Lower lobe of right lung (tissue), 2 donors: ENCODE measurements at places on chromosomes 12 and 14. TPM values are rescaled to one million over a fixed set of nuclear protein-coding genes. Genes with fewer than 3 reads are reported as not detected.

GRCh38 chr14:105499256-105500035, 8.4 kb downstream of the TEDC1 start:
- H3K36me3 ChIP-seq, result peaks cover 14% of the 10 kb centered on the region
- H3K4me3 ChIP-seq, result no peak overlapping the region
- no peak overlapping the region for H3K27ac ChIP-seq
- DNase-seq, result no peak

GRCh38 chr12:28966046-28966780, 182.9 kb upstream of the FAR2 start:
- no peaks in the 10 kb centered on the region for H3K27me3 ChIP-seq
- DNase-seq, result peak; percentile 47
- H3K4me1 ChIP-seq, result peaks cover 9% of the 10 kb centered on the region
- peak overlapping the region; percentile 16 for H3K27ac ChIP-seq

DNA sequence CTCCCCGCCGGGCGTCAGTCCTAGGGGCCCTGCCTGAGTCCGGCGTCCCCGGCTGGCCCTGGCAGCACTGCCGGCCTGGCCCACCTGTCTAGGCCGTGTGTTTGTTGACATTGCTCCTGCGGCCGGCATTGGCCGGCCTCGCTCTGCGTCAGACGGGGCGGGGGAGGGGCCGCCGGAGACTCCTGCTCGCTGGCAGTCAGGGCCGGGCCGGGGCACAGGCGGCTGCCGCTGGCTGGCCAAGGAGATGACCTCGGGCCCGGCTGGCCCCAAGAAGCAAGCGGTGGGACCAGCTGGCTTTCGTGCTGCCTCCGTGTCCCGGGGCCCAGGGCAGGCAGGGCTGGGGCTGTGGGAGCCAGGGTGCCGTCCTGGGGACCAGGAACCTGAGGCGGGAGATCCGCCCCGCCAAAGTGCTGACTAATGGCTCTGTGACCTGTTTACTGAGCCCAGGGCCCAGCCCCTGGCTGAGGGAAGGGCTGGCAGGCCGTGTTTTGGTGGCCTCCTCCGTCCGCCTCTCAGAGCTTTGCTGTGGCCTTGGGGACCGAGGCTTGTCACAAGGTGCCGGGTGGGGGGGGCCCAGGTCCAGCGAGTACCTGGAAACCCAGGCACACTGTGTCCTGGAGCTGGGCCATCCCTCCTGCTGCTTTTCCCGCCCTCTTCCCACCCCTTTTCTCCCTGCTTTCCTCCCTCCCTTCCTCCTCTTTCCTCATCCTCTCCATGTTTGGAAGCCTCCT, 1.8 kb downstream of the ULK1 start:
- peak; percentile 95 for DNase-seq
- H3K36me3 ChIP-seq, result peaks cover 29% of the 10 kb centered on the region
- H3K4me3 ChIP-seq, result peak overlapping the region; percentile 75
- no peaks in the 10 kb centered on the region for H3K27me3 ChIP-seq
- H3K4me1 ChIP-seq, result peaks cover 22% of the 10 kb centered on the region

DNA sequence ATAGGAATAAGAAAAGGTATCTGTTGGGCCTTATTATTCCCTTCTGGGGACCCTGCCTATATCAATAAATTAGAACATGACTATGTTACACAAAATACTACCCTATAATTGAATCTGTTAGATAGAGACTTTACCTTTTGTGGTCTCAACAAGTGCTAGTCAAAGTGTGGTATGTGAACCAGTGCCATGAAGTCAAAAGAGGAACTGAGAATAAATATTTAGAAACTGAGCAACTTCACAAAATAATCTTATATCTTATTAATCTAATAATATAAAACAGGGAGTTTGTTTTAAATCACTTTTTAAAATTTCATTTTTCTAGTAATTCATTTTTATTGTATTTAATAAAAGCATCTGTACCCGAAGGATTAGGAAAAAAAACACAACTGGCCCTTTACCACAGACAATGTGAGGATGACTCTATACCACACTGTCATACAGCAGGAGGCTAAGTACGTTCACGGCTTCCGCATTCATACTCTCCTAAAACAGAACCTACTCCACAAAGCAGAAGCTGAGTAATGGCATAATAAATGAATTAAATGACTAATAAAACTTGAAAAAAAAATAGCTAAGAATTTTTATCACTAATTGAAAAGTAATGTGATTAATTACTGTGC, 42.1 kb downstream of the SEC23A start:
- H3K27ac ChIP-seq, result no peak overlapping the region
- H3K36me3 ChIP-seq, result peaks cover 86% of the 10 kb centered on the region
- no peak for DNase-seq
- H3K27me3 ChIP-seq, result no peaks in the 10 kb centered on the region

- peak; percentile 98 for DNase-seq
- peaks cover 16% of the 10 kb centered on the region for H3K36me3 ChIP-seq
- H3K27me3 ChIP-seq, result no peaks in the 10 kb centered on the region
- H3K27ac ChIP-seq, result peak within 1 kb of the TSS; percentile 98
Observed at GRCh38 chr14:24093901-24094840, at the start of gene PCK2. PCK2 (plus strand) TSS chr14:24094311; CDS start chr14:24094406, 95 bp downstream.

DNA sequence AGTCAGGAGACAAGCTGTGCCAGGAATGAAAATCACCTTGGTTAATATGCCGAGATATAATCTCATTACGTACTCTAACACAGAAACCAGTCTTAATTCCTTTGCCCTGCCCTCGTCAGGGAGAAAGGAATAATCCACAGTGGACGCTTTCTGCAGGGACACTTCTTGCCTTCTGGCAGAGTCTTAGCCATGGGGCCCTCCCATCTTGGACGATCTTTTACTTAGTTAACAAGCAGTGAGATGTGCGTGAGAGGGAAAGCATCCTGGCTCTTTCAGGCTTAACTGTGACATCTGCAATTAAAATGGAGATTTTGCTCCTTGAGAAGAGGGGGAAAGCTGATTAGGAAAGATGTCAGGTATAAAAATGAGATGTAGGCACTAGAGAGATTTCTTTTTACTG, 246.4 kb downstream of the TMEM132C start:
- H3K27ac ChIP-seq, result no peak overlapping the region
- no peaks in the 10 kb centered on the region for H3K4me1 ChIP-seq
- H3K36me3 ChIP-seq, result no peaks in the 10 kb centered on the region
- H3K4me3 ChIP-seq, result no peak overlapping the region
- DNase-seq, result no peak

DNA sequence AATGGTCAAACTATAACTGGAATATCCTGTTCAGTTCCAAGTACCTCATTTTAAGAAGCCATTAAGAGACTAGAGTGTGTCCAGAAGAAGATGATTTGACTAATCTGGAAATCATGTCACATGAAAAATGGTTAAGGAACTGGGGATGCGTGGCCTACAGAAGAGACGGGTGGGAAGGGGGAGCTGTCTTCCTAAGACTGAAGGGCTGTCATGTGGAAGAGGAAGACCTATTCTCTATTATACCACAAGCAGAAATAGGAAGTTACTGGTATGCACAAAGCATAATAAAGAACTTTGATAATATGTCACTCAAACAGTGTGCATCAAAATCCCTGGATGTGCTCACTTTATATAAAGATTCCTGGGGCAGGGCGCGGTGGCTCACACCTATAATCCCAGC, 50.3 kb downstream of the HECTD4 start:
- H3K27me3 ChIP-seq, result no peaks in the 10 kb centered on the region
- no peaks in the 10 kb centered on the region for H3K36me3 ChIP-seq
- no peak for DNase-seq
- H3K4me3 ChIP-seq, result no peak overlapping the region

- H3K27me3 ChIP-seq, result no peaks in the 10 kb centered on the region
- H3K4me1 ChIP-seq, result peaks cover 18% of the 10 kb centered on the region
- H3K36me3 ChIP-seq, result peaks cover 7% of the 10 kb centered on the region
- no peak overlapping the region for H3K27ac ChIP-seq
- DNase-seq, result no peak
Observed at GRCh38 chr12:26701604-26702215, 131.3 kb downstream of the ITPR2 start.

DNA sequence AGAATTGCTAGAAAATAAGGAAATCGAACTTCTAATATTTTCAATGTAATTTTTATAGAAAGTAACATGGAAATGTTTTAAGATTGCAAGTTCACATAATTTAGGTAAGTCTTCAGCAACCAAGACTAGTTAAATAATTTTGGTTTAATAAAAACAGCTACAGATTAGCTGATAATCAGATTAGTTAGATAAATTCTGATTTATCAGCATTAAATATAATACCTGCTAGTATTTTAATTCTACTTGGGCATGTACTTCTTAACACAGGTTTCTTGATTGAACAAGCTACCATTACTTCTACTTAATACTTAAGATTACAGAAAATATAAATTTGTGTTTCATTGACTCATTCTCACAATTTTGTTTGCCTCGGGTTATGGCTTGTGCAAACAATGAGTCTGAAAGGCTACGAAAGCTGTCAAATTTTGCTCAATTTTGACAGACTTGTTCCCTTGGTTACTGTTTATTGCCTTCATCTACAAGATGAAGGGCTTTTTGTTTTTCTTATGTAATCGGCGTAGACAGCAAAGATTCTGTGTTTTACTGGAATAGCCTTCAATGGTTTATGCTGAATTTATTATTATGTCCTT, 116.1 kb upstream of the NUDT4 start:
- H3K27ac ChIP-seq, result no peak overlapping the region
- H3K4me3 ChIP-seq, result no peak overlapping the region
- DNase-seq, result no peak
- H3K36me3 ChIP-seq, result no peaks in the 10 kb centered on the region
- H3K27me3 ChIP-seq, result no peaks in the 10 kb centered on the region

DNA sequence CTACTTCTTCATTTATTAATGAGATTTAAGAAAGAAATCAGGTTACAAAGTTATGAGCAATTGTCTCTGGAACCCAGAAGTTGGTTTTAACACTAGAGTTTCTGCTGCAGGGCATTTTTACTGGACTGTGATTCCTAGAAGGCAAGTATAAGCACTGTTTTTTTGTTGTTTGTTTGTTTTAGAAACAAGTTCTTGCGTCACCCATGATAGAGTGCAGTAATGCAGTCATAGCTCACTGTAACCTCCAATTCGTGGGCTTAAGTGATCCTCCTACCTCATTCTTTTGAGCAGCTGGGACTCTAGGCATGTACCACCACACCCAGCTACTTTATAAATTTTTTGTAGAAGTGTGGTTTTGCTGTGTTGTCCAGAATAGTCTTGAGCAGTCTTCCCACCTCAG, 25.6 kb downstream of the RAP1B start:
- H3K4me1 ChIP-seq, result peaks cover 78% of the 10 kb centered on the region
- no peak overlapping the region for H3K4me3 ChIP-seq

DNA sequence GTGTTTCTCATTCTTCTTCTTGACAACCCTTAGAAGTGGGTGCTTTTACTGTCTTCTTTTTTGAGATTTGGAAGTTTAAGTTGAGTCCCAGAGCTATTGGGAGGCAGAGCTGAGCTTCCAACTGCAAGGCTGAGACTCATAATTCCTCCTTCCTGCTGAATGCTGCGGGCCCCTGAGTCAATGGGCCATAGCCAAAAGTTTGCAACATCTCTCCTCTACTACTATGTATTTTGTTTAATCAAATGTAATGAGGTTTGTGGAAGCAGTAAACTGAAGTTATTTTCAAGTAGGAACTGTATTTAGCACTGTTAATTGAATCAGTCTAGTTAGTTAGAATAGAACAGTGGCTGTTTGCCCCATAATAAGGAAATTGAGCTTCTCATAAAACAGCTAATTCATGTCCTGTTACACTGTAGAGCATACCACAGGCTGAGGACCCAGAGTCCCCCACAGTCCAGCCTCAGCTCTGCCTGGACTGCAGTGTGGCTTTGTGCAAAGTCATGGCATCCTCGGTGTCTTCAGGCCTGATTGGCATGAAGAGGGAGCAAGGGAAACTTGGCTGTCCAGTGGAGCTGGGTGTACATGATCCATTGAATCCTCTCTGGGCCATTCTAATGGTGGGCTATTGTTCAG, 631.7 kb downstream of the VRK1 start:
- DNase-seq, result no peak
- peaks cover 5% of the 10 kb centered on the region for H3K27me3 ChIP-seq
- no peak overlapping the region for H3K27ac ChIP-seq
- H3K4me3 ChIP-seq, result no peak overlapping the region

- no peaks in the 10 kb centered on the region for H3K36me3 ChIP-seq
- H3K27me3 ChIP-seq, result peaks cover 5% of the 10 kb centered on the region
- DNase-seq, result no peak
- H3K4me1 ChIP-seq, result no peaks in the 10 kb centered on the region
Observed at GRCh38 chr12:66051361-66051760, 79.2 kb downstream of the LLPH start.

DNA sequence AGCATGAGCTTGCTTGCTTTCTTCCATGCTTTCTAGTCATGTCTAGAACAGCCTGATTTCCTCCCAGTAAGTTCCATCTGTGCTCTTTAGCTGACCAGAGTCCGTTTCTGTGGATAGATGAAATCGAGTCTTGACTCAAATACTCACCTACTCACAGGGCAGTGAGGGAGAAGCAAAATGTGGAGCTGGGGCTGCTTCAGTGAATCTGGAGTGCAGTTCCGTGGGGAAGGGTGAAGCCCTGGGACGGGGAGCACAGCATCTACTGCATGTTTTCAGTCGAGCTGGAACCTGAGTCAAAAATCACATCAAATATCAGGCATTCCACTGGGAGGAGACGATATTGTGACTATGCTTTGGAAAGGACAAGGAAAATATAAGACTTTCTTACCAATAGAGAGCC, 70.3 kb upstream of the PRMT8 start:
- H3K27ac ChIP-seq, result no peak overlapping the region
- no peak for DNase-seq
- H3K4me1 ChIP-seq, result no peaks in the 10 kb centered on the region
- no peaks in the 10 kb centered on the region for H3K27me3 ChIP-seq
- no peaks in the 10 kb centered on the region for H3K36me3 ChIP-seq
- H3K4me3 ChIP-seq, result no peak overlapping the region

DNA sequence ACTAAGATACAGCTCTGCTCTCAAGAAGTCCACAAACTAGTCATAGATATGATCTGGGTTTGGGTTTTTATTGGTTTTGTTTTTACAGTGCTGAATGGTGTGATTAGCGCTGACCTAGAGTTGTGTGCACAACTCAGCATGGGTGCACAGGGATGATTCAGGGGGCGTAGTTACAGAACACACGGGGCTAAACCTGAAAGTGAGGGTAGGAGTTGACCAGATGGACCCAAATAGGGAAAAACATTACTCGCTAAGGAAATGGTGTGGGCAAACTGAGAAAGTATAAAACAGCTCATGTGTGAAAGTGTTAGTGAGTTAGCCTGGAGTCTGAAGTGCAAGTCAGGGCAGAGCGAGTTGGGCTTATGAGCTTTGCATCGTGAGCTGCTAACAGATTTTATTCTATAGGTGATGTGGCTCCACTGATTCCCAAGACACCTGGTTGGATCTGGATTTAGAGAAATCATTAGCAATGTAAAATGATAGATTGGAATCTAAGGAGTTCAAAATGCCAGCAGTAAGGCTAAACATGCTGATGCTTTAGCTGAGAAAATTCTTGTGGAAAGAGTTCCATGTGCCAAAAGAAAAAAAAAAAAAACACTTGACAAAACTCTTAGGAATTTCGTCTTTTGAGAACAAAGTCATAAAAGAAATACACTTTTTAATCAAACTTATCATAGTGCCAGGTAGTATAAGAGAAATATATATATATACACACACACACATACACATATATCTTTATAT, 134.9 kb downstream of the SLC5A8 start:
- no peak overlapping the region for H3K4me3 ChIP-seq
- no peaks in the 10 kb centered on the region for H3K4me1 ChIP-seq
- DNase-seq, result no peak
- no peak overlapping the region for H3K27ac ChIP-seq
- H3K36me3 ChIP-seq, result no peaks in the 10 kb centered on the region

INSM2 gene
- total RNA-seq, result not detected

RASAL1 gene
- 0.41 TPM for total RNA-seq

SERPINA5 gene
- 0.56 TPM for total RNA-seq

HOXC6 gene
- total RNA-seq, result 0.50 TPM

PZP gene
- total RNA-seq, result 2.7 TPM

NCAPD2 gene
- 32.0 TPM for total RNA-seq

TMEM229B gene
- 6.4 TPM for total RNA-seq

ZNF891 gene
- total RNA-seq, result 2.6 TPM

TMEM132C gene
- total RNA-seq, result 1.6 TPM

IL31 gene
- total RNA-seq, result not detected

GYS2 gene
- total RNA-seq, result not detected
